ENCODE measurements at places on chromosomes 7 and 10.

DNA sequence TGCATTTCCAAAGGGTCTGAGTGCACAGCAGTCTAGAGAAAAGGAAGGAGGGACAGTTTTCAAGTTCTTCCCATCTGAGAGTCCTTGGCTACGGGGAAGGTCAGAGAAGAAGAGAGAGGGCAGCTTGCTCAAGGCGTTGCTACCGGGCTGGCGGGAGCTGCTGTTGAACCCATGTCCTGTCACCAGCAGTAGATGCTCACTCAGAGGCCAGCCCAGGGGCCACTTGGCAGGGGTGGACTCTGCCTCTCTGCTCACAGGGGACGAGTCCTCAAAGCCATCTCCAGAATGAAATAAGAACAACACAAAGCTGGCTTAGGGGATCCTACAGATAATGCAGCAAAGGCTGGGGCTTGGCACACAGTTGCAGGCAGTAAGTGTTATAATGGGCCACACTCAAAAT, 231.5 kb downstream of the TNS3 start:
- DNase-seq: no peak

DNA sequence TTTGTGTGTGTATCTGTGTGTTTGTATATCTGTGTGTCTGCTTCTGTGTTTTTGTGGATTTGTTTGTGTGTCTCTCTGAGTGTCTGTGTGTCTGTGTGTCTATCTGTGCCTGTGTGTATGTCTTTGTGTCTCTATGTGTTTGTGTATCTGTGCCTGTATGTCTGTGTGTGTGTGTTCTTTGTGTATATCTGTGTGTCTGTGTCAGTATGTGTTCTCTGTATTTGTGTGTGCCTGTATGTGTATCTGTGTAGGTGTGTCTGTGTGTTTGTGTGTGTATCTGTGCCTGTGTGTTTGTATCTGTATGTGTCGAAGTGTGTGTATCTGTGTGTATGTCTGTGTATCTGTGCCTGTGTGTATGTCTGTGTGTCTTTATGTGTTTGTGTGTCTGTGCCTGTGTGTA, 118.2 kb downstream of the SH2D4B start:
- DNase-seq: no peak

GRCh38 chr10:101558671-101559595, 29.1 kb downstream of the POLL start:
- DNase-seq: no peak

- no peak for DNase-seq
Observed at GRCh38 chr7:129466796-129467195, 32.6 kb downstream of the STRIP2 start.

- peak; percentile 40 for DNase-seq
Observed at GRCh38 chr10:43594944-43595589, 11.2 kb upstream of the ZNF485 start.

GRCh38 chr7:138945154-138945553, 36.0 kb downstream of the KIAA1549 start:
- DNase-seq: no peak

DNA sequence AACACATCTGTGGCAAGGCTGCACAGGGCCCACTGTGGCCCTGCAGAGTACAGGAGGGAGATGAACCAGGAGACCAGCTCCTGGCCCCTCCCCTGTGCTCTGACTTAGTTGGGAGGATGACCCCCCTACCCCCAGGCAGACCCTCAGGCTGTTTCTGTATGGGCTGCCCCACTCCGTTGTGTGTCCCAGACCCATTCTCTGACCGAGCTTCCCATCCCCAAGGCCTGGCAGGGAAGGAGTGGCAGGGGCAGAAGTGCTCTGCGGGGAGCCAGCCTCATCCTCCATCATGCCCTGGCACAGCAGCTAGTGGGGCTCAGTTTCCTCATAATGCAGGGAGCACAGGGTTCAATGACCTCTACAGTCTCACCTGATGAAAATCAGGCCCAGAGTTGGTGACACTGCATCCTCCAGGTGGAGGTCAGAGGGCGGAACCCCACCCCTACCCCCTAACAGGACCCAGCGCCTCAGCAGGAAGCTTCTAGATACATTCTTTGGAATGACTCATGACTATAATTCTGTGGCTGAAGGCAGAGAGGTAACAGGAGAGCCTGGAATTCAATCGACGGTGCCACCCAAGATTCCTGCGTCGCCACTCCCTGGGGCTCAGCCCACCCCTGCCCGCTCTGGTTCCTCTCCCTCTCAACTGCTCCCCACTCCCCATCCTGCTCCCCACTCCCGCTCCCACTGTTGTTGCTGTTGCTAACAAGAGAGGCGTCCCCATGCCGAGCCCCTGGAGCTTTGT, 18.2 kb downstream of the PODXL start:
- no peak for DNase-seq

GRCh38 chr7:20302891-20303290, 27.8 kb upstream of the ITGB8 start:
- DNase-seq: no peak

- no peak for DNase-seq
Observed at GRCh38 chr10:44818041-44818649, 93.0 kb upstream of the TMEM72 start.

GRCh38 chr10:24883176-24883575, 69.2 kb downstream of the PRTFDC1 start:
- no peak for DNase-seq

- no peak for DNase-seq
Observed at GRCh38 chr10:94011296-94011695, 17.6 kb downstream of the PLCE1 start.

DNA sequence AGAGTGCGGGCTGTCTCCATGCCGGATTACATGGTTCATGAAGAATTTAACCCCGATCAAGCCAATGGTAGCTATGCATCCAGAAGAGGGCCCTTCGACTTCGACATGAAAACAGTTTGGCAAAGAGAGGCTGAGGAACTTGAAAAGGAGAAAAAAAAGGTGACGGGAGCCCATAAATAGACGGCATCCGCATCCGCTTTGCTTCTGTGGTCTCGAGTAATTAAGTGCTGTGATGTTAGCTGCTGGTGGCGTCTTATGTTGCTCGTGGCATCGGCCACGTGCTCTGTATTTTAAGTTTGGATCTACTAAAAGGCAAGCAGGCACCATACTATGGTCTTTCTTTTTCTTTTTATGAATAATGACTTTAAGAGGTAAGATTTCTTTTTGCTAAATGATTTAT, 11.1 kb downstream of the C7orf57 start:
- DNase-seq: no peak

- no peak for DNase-seq
Observed at GRCh38 chr7:77697535-77697831, 1.2 kb downstream of the RSBN1L start.

DNA sequence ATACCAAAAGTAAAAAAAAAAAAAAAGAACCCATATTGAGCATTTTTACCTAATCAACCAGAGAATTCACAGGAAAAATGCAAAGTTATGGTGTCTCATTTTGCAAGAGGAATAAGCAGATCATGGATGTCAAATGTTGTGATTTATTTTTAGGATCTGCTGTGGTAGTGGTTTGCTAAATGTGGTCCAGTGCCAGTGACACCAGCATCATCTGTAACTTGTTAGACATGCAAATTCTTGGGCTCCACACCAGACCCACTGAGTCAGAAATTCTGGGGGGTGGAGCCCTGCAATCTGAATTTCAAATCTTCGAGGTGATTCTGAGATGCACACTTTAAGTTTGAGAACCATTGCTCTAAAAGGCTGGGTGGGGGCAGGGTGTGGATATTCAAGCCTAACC, 30.1 kb upstream of the ZEB1 start:
- no peak for DNase-seq

- no peak for DNase-seq
Observed at GRCh38 chr7:14016950-14017349, 27.5 kb upstream of the ETV1 start.
